ENCODE measurements at places on chromosomes 1 and 21.

DNA sequence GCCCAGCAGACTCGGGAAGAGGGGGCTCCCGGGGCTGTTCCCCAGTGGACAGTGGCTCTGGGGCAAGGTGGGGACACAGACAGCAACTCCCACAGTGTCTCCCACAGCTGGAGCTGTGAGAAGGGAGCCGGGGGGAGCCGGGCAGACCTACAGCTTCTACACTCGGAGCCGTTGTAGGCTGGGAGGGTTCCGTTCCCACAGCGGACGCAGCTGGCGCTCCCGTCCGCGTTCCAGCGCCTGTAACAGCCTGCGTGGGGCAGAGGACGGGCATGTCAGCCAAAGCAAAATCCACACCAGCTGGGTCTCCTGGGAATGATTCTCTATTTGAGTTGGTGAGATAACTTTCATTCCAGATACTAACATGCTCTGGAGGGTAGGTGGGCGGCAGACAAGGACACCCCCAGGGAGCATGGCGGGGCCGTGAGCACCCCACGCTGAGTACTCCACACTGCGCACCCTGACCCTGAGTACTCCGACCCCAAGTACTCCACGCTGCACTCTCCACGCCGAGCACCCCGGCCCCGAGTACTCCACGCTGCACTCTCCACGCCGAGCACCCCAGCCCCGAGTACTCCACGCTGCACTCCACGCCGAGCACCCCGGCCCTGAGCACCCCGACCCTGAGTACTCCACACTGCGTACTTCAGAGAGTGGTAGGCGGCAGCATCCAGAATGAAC, 13.4 kb upstream of the RNF223 start:
- DNase-seq: no peak

- no peak for DNase-seq
Measured at GRCh38 chr1:198638441-198638840, 399 bp upstream of the PTPRC start.

GRCh38 chr1:240739754-240740153, 127.8 kb upstream of the GREM2 start:
- DNase-seq: no peak

GRCh38 chr1:160630523-160631451, 16.1 kb downstream of the SLAMF1 start:
- no peak for DNase-seq
